ENCODE measurements at places on chromosomes 6 and 20.
A peak's percentile ranks its signal among the peaks of the same experiment; 100 is the strongest.

GRCh38 chr20:53655625-53656292 is 62.1 kb upstream of the ZNF217 start:
- DNase-seq: no peak

- DNase-seq: no peak
Observed at GRCh38 chr20:53547664-53548239, 45.9 kb downstream of the ZNF217 start.

DNA sequence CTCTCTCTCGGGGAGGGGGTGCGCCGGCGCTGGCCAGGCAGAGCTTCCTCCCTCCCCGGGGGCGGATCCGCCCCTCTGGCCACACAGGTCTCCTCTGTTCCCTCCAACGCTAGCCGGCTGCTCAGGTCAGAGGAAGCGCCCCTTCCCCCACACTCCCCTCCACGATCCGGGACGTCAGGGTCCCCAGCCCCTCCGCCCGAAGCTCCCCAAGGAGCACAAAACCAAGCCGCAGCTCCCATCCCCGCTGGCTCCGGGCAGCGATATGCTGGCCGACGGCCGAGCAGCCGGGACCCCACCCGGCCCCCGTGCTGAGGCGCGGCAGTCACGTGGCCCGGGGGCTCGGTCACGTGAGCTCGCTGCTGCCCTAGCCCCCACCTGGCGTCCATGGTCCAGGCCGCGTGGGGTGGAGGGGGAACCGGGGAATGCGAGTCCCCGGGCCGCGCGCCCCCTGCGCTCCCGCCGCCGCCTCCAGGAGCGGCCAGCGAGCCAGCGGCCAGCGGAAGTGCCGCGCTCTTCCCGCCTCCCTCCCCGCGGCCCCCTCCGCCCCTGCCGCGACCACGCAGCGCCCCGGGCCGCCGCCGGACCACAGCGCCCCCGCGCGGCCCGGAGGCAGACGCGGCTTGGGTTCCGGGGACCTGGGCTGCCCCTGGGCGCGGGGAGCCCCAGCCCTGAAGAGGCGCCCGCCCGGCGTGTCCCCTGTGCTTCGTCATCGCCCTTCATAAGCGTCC is at the start of gene SLC35B2:
Gene SLC35B2, minus strand, starts transcription at position 504 of the 728 bp plus-strand sequence. Its CDS starts 118 bp downstream, at position 386.
- DNase-seq: peak; percentile 80

DNA sequence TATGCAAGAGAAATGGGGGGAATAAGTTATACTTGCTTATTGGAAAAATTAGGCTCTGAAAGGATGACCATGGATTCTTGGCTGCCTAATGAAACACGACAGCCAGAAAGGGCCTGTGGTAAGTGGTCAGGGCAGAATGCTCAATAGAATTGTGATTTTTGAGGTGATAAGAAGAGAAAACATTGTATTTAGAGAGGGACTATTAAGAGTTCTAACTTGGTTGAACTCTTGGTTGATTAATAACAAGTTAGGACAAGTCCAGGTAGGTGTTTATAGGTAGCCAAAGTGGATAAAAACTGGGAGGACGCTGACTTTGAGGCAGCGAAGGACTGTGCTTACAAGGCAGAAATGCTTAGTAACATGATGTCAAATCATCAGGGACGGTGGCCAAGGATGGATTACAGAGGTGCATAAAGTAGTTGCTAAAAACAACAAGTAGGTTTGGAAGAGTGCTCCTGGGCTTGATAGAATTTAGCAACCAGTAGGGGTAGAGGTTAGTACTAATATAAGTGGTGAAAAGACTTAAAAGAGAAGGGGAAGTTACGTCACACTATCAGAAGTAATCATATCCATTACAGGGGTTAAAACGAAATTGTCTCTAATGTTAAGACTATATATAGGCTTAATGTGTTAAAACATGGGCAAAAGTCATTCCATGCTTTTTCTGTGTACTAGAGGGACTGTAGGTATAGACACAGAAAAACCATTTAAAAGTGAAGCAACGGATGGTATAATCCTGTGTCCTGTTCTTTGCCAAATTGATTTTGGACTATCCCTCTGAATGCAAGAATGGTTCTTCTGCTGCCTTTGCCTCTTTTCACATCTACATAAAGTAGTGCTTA is 98.6 kb downstream of the EYA4 start:
- DNase-seq: no peak

- no peak for DNase-seq
Observed at GRCh38 chr20:15653396-15654207, 919.6 kb downstream of the KIF16B start.

DNA sequence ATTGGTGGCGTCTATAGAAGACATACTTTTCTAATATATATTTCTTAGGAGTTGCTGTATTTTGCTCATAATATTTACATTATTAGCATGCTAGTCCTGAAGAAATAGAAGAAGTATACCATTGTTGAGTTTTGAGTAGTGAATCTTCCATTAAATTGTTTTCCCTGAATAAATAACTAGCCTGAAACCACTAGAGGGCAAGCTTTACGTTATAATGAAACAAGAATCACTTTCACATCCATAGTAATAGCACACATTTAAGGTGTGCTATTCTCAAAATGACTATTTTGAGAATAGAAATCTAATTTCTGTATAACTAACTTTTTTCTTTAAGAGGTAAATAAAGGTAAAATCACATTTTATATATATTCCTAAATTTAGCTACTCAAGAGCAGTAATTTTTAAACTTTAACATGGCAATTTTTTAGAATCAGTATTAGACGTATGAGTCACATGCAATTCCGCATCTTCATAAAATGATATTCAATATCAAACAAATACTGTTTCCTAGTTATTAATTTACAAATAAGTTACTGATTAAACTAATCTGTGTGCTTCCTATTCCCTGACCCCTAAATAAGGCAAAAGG is 213.2 kb upstream of the MANEA start:
- DNase-seq: no peak

DNA sequence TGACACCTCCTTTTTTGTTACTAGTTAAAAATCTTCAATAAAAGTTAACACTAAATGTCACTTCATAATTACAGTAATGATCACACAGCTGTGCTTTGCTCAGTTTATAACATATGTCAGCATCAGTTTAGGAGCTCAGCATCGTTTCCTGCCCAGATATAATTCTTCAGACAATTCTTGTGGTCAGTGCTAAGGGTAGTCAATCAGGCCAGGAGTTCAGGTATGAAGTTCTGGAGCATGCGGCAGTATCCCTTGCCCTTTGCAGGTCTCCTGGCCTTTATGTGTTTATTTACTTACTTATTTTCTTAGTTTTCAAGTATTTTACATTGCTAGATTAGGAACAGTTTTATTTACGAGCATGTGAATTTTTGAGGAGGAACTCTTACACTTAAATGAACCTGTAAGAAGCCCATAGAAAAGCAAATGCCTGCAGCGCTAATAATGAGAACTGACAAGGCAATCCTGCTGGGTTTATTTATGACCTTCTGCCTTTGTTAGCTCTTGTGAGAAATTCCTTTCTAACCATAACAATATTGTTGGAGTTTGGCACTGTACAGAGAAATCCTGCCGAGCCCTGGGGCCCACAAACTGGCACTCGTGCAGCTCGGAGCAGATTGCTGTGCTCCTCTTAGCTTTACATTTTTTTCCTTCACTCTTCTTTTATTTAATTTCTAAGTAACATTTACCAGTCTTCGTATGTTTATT is 252.8 kb downstream of the TMEM242 start:
- no peak for DNase-seq

GRCh38 chr6:163335671-163336545 is 78.6 kb upstream of the QKI start:
- DNase-seq: no peak

GRCh38 chr6:32589596-32590449 is at the start of gene HLA-DRB1:
Gene HLA-DRB1, minus strand, starts transcription at chr6:32589848. Its CDS starts 106 bp downstream, at chr6:32589742.
- no peak for DNase-seq

DNA sequence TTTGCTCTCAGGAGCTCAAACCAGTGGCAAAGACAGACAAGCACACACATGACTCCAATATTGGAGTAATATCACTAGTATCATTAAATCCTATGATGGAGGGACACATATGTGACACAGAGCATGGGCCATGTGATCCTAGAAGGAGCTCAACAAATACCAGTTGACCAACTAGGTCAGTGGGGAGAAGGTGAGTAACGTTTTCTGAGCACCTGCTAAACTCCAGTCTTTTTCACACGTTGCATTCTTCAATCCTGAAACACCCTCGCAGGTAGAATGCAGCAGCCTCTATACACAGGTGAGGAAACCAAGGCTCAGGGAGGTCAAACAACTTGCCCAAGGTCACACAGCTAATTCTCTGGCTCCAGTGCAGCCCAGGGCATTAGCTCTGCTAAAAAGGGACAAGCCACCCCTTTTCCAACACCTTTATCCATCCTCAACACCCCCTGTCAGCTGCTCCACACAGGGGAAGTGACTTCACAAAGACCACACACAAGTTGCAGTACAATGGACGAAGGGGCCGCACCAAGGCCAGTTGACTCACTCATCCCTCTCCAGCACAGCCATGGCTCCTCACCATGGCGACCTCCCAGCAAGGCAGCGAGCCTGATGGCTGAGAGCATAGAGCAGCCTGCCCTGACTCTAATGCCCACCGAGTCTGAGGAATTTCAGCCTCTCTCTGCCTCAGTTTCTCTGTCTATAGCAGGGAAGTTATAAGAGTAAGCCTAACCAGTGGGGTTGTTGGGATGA is 4.4 kb downstream of the CAPN11 start:
- DNase-seq: no peak

GRCh38 chr6:159213405-159213804 is 44.2 kb downstream of the FNDC1 start:
- no peak for DNase-seq

- no peak for DNase-seq
Observed at GRCh38 chr6:129679758-129680157, 30.2 kb downstream of the ARHGAP18 start.

GRCh38 chr20:48467622-48468021 is 360.2 kb downstream of the PREX1 start:
- DNase-seq: no peak
